Activated CD4-positive, alpha-beta T cell treated with anti-CD3 and anti-CD28 coated beads, Interleukin-2, Interleukin-6, amounts not matched to agents 100 ng/mL and 50 ng/mL, durations not matched to agents 16 hours and 8 hours (primary cell): ENCODE measurements at places on chromosomes 11 and 22.
A peak's percentile ranks its signal among the peaks of the same experiment; 100 is the strongest.

GRCh38 chr11:9838961-9839360, 175.1 kb downstream of the SWAP70 start:
- DNase-seq: peak; percentile 18

- DNase-seq: no peak
These were observed 28.7 kb downstream of the EIF3F start for GRCh38 chr11:8015753-8016239.

GRCh38 chr11:32385998-32386397, 49.3 kb downstream of the WT1 start:
- DNase-seq: no peak

DNA sequence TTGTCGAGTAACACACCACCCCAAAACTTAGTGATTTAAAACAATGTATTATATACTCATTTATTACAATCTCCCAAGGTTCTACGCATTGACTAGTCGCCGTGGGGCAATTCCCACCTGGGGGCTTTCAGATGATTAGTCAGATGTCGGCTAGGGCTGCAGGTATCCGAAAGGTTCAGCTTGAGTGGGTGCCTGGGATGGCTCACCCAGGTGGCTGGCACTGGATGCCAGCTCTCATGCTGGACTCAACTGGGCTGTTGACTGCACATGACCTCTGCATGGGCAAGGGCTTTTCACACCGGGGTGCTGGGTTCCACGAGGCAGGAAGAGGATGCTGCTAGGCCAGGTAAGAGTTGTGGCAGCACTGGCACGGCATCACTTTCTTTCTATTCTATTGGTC, 21.9 kb upstream of the MICAL2 start:
- no peak for DNase-seq

- no peak for DNase-seq
These were observed 235.4 kb upstream of the NARS2 start for GRCh38 chr11:78809931-78810541.

DNA sequence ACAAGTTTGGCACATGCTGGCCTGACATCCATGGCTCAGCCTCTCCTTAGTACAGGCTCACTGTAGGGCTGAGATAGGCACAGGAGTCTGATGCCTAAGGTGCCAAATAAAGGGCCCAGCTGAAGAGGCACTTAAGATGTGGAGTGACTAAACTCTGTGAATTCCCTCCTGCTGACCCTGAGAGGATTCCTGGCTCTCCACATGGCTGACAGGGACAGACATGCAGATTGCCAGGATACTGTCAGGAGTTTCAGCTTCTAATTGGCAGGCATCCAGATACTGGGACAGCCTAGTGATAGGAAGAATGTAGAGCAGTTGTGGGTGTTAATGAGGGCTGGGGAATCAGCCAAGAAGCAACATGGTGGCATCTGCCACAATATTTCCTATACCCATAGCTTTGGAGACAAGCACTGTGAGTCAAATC, 558.7 kb downstream of the INSC start:
- no peak for DNase-seq

DNA sequence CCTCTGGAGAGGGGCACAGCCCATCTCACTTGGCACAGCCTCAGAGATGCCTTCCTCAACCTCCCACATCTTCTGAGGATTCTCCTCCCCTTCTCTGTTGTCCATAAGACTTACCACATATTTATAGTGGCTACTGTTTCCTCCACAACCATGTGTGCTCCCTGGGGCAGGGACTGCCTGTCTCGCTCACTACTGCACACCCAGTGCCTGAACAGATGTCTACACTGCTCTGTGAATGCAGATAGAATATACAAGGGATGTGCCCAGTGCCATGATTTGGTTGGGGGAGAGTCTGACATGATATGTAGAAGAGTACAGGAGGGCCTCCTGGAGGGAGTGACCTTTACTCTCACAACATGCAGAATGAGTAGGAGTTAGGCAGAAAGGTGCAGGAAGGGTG, 67.3 kb upstream of the ANO1 start:
- DNase-seq: no peak

GRCh38 chr11:46918083-46918787, at the start of gene LRP4:
TSS of gene LRP4 (minus strand) at chr11:46918550. CDS start at chr11:46918379, 171 bp downstream.
- DNase-seq: peak; percentile 38

- no peak for DNase-seq
These were observed 25.7 kb downstream of the TEF start for GRCh38 chr22:41407433-41407832.

DNA sequence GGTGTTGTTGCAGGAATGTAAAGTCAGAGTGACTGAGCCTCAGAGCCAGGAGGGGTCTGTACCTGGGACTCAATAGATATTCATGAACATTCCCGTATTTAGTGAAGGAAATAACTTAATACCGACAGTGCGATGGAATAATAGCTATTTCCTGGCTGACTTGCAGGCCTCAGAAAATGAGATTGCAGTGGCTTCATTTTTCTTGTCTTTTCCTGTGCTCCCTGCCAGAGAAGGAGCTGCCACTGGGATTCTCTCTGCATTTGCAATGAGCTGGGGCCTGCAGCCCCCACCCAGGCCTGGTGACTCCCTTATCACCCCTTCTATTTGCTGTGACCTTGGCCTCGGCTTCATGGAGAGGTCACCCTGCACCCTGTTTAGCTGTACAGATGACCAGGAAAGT, 173.4 kb downstream of the MIAT start:
- DNase-seq: no peak

GRCh38 chr11:71452199-71453036, 585 bp upstream of the NADSYN1 start:
- DNase-seq: peak; percentile 76

- peak; percentile 84 for DNase-seq
These were observed 14.8 kb upstream of the RPS3 start for GRCh38 chr11:75384438-75385080.

DNA sequence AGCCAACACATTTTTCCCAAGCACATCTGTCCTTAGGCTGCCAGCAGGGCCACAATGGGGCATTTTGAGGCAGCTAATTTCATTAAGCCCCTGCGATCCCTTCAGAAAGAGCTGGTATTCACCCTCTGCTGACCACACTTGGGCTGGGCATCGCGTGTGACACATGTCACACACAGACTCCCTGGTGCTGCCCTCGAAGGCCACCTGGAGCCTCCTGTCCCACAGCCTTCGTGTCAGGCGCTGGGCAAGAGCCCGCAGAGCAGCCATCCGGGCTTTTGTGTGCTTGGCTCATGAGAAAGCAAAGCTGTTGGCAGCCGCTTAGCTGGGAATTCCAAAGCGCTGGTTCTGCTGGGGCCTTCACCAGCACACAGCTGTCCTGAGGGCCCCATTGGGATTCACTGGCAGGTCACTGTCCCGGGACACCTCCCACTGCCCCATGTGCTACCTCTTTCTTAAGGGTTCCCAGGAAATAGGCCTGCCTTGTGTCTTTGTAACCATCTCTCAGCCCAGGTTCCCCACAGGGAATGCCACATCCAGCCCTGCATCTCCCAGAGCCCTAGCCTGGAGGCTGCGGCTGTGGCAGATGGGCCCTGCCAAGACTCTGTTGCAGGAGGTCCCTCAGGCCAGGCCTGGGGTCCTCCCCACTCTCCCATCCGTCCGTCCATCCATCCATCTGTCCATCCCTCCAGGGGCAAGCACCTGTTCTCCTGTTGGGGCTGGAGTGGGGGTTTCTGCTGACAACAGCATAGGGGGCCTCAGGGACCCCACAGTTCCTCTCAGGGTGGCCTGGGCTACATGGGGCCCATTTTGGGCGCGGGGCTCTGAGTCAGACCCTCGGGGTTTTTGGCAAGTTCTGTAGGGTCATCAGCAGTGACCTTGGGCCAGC, 4.9 kb downstream of the CLDN5 start:
- no peak for DNase-seq

GRCh38 chr11:27184458-27185312, 144.1 kb downstream of the BBOX1 start:
- DNase-seq: no peak
